ENCODE measurements at places on chromosomes 3 and 15.

- DNase-seq = no peak
These were observed 7.4 kb upstream of the RIOX2 start for GRCh38 chr3:97979610-97980009.

- no peak for DNase-seq
These were observed 27.2 kb downstream of the TBL1XR1 start for GRCh38 chr3:177169936-177170722.

- DNase-seq = no peak
These were observed 273.9 kb downstream of the PDCD6IP start for GRCh38 chr3:34072297-34072696.

DNA sequence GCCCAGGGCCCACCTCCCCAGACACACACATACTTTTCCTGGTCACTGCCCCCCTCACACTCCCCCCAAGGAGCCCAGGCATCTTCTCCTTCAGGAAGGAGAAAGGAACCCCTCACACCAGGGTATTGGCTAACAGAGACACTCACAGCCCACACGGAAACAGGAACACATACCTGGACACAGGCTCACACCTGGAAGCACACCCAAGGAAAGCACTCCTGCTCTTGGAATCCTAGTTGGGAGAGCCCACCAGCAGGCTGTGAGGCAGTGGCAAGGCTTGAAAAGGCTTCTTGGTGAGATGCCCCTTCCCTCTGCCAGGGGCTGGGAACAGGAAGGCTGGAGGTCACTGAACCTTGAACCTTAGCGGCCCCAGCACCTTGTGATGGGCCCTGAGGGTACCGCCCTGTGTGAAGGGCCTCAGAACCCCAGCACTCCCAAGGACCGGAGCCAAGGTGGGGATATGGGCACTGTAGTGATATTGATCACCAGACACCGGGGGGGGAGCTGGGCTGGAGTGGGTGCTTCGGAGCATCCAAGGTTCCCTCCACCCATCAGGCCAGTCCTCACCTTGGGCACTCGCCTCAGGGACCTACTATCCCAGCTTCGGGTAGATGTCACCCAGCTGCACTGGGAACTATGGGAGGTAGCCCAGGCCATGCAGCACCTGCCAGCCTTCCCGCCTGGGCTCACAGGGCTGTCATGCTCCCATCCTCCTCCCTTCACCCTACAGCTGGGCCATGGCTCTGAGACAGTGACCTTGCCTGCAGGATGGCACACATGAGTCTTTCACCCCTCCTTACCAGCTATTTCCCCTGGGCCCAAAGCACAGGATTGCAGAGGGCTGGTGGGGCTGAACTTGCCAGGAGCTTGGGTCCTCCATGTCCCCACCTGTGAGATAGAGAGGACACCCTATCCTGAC, 16.4 kb downstream of the MYL3 start:
- no peak for DNase-seq

GRCh38 chr3:17129556-17129955, 244.8 kb downstream of the PLCL2 start:
- no peak for DNase-seq

DNA sequence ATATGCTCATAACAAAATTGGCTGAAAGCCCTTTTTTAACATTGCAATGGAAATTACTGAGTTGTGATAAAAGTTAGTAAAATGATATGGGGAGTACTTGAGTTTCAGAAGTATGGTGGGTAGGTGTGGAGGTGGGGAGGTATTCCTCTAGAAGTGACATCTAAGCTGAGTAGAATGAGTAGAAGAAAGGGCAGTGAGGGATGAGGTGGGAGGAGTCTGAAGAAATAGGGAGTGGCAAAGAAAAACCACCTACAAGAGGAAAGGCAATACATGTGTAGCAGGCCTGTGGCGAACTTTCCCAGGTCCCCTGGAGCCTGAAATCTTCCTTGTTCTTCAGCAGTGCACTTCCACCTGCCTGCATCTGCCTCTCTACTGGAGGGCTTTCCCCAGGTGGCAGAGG, 52.8 kb upstream of the DIPK2A start:
- no peak for DNase-seq

GRCh38 chr3:133479895-133480669, 80.2 kb downstream of the BFSP2 start:
- no peak for DNase-seq

DNA sequence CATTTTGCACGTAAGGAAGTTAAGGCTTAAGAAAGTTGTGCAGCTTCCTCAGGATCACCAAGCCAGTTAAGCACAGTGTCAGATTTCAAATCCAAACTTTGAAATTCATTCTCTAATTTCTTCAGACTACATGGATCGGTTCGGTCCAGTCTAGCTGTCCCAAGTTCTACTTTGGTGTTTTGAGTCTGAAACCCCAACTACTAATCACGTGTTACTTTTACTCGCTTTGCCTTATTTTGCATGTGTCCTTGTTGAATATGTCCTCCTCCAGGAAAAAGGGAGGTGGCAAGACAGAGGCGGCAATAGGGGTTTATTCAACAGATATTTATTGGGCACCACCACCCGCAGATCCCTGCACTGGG, 522 bp upstream of the GXYLT2 start:
- no peak for DNase-seq

- DNase-seq = no peak
These were observed 277.9 kb downstream of the RPLP1 start for GRCh38 chr15:69730281-69731080.

GRCh38 chr15:40060236-40060961, 21.4 kb upstream of the SRP14 start:
- no peak for DNase-seq

DNA sequence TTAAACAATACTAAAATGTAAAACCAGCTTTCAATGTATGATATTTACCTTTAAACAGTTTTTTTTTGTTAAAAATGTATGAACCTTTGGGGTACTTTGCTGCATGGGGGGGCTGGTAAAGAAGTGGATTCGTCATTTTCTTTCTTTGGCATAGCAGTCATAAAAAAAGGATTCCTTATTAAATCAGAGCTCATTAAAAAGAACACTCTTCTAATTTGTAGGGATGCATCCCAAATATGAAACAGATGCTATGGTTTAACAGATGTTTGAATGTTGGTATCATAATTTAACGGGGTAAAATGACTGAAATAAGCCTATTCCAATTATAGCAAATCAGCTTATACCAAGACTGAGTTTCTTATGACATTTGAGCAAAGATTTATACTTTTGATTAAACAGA, 234.4 kb downstream of the BBX start:
- DNase-seq = no peak

GRCh38 chr15:38809621-38810020, 245.0 kb upstream of the RASGRP1 start:
- DNase-seq = no peak

DNA sequence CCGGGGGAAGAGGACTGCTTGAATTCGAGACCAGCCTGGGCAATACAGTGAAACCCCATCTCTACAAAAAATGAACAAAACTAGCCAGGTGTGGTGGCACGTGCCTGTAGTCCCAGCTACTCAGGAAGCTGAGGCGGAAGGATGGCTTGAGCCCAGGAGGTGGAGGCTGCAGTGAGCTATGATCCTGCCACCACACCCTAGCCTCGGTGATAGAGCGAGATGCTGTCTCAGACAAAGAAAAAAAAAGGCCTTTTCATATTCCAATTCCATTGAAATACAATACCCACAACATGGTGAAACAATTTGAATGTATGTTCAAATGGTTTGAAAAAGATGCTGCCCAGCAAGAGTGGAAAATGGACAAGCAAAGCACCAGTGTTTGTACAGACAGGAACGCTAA, 61.8 kb upstream of the ZNF148 start:
- no peak for DNase-seq

DNA sequence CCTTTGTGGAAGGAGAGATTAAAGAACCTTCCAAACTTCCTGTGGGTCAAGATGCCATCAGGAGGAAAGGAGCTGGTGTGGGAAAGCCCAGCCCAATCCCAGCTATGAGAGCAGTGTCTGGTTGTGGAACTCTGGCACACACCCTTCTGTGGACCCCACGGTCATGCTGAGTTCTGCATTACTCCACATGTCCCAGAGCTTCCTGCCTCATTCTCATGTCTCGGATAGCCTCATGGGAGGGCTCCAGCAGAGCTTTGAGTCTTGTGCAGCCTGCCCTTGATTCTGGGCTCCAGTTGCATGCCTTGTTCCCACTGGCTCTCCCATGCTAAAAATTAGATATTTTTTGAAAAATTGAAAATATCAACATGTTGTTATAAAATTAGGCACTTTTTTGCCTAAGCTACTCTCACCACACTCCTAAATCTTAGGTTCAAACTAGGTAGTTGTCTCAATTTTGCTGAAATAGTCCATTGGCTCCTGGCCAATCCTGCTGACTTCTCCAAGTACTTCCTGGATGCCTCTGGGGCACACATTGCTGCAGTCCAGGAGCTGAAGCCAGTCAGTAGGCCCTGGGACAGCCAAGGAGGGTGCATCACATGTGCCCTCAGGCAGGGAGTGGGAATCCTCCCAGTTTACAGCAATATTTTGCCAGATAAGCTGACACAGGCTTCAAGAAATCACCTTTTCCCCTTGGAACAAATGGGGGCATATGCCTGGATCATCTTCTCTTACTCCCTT, 144.3 kb downstream of the EEFSEC start:
- no peak for DNase-seq

DNA sequence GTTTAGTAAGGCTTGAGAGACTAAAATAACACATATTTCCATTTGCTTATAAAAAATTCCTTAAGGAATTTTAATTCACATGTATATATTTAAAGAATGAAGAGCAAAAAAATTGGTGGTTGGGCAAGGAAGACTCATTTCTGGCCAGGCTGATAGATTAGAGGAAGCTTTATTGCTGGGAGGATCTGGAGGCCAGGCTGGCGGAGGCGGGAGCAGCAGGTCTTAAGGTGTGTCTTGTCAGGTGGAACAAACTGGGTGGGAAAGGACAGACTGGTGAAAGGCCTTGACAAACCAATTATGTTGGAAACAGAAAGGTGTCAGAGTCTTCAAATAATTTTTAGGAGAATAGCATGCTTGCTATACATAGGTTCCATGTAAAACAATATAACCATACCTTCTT, 124.7 kb downstream of the EPHA3 start:
- no peak for DNase-seq

DNA sequence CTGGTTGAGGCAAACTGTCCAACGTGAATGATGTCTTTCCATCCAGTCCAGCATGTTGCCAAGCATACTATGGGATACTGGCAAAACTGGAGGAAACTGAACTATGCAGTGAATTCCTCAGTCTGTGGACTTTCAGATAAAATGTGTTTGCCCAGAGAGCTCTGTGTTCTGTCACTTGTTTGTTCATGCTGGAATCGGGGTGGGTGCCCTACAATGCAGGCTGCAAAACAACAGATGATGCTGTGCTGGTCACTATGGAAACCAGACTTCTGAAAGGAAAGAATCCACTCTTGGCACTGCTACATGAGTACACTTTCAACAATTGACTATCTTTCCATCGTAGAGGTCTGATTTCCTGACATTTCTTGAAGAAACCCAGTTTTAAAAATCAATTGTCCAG, 272.5 kb upstream of the ARHGEF26 start:
- no peak for DNase-seq

GRCh38 chr15:45921376-45921775, 286.5 kb downstream of the SQOR start:
- DNase-seq = no peak

- no peak for DNase-seq
These were observed 1515.7 kb downstream of the SI start for GRCh38 chr3:163562625-163563024.

GRCh38 chr3:56251343-56251945, 216.8 kb downstream of the ERC2 start:
- DNase-seq = no peak

DNA sequence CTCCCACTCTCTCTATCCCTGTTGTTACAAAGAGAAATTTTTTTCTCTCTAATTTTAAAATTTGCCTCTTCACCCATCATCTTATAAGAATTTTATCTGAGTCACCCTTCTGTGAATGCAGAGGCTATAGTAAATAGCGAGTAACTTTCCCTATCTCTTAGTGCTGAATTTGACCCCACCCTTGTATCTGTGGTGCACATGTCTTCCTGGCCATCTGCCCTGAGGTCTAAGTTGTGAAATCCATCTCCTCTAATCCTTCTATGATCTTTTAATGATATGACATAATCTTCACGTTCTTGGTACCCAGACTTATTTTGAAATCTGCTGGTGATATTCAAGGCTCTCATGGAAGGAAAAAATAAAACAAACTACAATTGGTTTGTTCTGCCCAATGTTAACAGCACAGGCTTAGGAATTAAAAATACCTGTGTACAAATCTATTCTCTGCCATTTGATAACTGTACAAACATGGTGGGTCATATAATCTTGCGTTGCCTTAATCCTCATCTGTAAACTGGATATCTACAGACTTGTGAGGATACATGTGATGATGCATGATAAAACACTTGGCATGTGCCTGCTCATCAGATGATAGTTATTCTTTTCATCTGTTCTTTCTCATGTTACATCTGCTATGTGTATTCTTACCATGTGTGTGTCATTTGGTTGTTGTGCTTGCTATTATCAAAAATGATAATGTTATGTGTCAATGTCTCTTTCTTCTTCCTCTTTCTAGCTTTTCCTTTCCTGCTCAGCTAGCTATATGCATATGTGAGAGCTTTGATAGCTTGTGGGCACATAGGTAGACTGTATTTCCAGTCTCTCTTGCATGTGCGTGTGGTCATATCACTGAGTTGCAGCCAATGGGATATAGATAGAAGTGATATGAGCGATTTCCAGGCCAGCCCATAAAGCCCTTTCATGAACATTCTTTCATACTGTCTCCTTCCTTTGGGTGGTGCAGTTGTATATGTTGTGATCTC, 13.7 kb upstream of the CCR3 start:
- DNase-seq = no peak

- DNase-seq = no peak
These were observed 46.0 kb downstream of the RHCG start for GRCh38 chr15:89450076-89451006.

GRCh38 chr3:64456674-64457073, 231.1 kb downstream of the ADAMTS9 start:
- DNase-seq = no peak

- no peak for DNase-seq
These were observed 109.9 kb upstream of the RAP2B start for GRCh38 chr3:153052096-153052460.

- DNase-seq = no peak
These were observed 31.1 kb upstream of the INSYN1 start for GRCh38 chr15:73784291-73784690.

- no peak for DNase-seq
These were observed 493.3 kb downstream of the FOXP1 start for GRCh38 chr3:71090207-71090606.

DNA sequence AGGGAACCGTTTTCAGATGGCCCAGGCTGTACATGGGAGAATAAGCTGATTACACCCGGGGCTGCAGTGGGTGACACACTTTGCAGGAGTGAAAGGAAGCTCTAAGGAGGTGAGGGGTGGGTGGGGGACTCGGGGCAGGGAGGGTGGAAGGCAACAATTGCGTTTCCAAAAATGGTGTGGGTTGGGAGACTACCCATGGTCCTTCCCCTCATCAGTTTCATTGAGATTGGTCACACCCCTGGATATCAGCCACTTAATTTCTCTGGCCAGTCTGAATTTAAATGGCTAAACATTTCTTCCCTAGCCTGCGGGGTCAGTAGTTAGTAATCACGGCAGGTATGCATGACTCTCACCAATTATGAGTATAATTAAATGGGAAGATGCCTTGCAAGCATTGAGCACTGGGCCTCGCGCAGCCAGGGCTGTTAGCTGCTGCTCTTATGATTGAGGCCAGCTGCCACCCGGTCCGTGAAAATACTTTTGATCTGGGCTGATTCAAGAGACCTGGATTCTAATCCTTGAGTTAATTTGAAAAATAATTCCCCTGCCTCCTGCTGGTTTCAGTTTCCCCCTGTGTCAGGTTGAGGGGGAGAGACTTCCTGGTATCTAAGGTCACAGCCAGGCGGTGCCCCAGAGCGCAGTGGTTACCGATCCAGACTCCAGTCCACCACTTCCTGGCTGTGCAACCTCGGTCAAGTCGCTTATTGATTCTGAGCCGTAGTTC, 23.3 kb downstream of the SLC6A6 start:
- DNase-seq = no peak

All from stimulated activated CD8-positive, alpha-beta memory T cell treated with anti-CD3 and anti-CD28 coated beads, Interleukin-15, amount 100 ng/mL, for 1 hour (primary cell).